ENCODE measurements at places on chromosomes 12 and 14.

GRCh38 chr14:83828406-83828805, 1701.5 kb upstream of the FLRT2 start:
- DNase-seq, result no peak

DNA sequence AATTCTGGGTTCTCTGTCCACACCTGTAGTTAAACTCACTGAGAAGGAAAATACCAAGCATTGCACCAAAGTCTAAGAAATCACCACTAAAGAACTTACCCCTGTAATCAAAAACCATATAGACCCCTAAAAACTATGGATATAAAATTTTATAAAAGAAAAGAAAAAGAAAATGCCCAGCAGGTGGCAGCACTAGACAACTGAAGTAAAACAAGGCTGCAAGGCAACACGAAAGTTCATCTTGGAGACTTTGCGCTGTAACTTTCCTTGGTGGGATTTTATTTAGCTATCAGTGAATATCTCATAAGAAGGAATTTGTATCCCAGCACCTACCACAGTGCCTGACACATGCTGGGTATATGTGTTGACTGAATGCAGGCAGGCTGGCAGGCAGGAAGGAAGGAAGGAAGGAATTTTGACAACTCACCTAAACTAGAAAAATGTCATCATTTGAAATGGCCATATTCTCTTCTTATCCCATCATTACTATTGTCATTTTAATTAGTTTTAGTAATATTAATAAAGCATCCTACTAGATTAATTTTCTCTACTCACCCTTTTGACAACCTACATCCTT, 68.2 kb upstream of the ETV6 start:
- peak; percentile 52 for DNase-seq

DNA sequence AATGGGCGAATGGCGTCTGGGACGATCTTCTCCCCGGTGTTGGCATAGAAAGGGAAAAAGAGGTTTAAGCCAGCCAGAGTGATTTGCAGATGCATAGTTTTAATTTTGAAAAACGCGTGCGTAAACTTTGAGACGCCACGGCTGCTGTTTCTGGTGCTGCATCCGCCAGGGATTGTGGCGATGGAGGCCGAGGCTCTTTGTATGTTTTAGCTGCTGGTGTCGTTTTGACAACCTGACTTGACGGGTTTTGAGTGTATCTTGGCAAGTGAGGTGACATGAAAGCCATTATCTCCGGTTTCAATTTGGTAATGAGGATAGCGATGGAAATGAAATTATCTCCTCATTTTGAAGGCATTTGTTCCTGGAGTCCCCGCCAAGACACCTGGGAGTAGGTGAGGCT, 1.6 kb downstream of the PTGDR start:
- no peak for DNase-seq

DNA sequence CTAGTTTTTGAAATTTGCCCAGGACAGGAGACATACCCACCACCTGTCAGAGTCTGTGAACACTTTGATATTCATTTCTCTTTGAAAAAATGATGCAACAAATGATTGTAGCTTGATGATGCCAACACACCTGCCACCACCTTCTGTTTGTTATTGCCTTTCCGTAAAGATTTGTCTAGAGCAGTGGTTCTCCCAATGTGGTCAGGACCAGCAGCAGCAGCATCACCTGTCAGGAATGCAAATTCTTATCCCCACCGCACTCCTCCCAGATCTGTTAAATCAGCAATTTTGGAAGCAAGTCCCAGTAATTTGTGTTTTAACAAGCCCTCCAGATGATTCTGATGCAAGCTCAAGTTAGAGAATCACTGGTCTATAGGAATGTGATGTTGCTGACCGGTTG, 9.9 kb downstream of the CCDC175 start:
- no peak for DNase-seq

DNA sequence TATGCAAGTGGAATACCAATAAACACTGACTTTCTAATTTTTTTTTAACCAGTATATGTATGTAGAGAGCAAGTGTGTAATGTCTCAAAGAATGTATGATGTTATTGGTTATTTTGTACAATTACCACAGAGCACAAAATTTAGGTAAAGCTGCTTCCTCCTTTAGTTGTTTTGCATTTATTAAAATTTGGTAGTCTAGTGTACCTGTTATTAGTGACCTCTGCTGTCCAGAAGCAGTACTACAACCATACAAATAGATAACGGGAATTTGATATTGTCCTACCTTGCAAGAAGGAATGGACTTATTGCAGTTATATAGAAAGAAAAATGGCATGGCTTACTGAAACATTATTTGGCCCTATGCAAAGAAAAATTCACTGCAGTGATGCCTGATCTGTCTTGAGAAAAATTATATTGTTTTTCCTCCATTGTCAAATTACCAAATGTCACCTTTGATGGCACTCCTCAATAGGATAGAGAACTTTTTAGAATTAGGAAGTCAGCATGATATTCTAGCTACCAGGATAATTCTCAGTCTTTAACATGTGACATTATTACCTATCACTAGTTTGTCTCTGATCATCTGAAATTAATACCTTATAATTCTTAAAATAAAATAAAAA, 153.9 kb upstream of the RMST start:
- DNase-seq, result peak; percentile 26

- peak; percentile 45 for DNase-seq
Observed at GRCh38 chr12:12779529-12779928, 5.9 kb upstream of the APOLD1 start.

DNA sequence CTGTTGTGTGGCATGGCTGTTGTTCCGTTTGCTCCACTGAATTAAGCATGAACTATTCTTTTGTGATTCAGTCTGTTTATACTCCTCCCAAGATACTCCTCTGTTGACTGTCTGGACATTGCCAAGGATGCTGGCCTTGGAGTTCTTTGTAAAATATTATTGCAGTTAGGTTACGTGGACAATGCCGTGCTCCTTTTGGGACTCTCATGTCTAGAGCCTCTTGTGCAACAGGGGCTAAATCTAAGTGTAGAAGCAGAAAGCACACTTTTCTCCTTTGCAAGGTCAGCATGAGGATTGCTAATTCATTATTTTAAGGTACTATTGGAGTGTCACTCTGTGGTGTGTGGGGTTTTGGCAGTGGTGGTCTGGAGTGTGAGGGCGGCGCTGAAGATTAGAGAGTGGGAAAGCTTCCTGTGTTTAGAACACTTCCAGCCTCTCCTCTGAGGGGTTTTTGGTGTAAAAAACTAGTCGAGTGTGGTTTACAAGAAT, 125.4 kb downstream of the SAMD4A start:
- DNase-seq, result no peak

- DNase-seq, result no peak
Observed at GRCh38 chr12:14930299-14930698, 8.0 kb downstream of the ERP27 start.

DNA sequence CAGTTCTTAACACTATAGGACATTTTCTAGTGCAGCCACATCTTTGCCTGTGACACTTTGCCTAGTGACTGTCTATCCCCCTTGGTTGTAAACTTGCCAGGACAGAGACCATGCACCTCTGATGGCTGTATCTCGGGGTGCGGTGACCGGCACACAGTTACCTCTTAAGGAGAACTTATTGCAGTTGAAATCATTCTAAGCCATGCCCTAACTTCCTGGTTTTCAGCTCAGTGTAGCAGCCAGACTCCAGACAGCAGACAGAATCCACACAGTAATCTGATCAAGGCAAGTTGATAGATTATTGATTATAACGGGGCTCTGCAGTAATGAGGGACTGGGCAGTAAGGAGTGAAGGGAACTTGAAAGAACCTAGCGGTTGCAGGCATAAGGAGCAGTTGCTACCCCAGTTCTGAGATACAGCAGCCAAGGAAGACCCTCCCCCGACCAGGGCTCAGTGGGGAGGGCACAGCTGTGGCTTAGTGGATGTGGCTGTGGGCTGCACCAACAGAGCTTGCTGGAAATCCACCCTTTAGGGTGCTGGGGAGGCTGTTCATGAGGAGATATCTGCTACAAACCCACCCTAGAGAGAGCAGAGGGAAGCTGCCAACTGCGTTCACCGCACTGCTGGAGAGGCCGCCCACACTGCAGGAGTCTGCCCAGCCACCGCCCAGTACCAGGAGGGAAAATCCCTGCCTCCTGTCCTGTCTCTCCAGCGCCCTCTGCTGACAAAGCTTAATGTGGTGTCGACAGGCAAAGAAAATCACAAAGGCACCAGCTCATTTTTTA, 58.2 kb upstream of the BEGAIN start:
- DNase-seq, result peak; percentile 91

DNA sequence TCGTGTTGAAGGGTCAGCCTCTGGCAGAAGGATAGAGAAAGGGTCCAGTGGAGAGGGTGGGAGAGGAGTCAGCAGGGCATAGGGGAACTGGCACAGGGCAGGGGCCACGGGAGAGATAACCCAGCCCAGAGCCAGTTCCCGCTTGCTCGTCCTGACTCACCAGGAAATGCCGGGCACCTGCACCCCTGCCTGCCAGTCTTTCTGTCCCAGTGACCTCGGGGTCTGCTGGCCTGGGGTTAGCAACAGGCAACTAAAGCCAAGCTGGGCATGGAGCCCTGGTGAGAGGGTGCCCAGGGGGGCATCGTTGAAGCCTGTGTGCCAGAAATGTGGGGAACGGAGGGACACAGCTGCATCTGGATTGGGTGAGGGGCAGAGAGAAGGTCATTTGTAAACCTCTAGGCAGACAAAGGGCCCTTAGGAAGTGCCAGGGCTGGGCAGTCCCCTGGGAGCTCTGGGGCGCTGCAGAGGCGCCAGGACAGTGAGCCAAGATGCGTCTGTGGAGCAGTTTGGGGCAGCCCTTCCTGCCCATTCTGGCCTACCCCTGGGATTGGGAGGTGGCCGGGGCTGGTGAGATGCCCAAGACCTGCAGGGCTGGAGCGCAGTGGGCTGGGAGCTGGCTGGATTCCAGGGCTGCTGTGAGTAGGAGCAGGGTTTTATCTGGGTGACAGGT, 5.5 kb downstream of the TNFAIP2 start:
- DNase-seq, result no peak

GRCh38 chr12:53221203-53222080, 10.6 kb downstream of the RARG start:
- peak; percentile 65 for DNase-seq

DNA sequence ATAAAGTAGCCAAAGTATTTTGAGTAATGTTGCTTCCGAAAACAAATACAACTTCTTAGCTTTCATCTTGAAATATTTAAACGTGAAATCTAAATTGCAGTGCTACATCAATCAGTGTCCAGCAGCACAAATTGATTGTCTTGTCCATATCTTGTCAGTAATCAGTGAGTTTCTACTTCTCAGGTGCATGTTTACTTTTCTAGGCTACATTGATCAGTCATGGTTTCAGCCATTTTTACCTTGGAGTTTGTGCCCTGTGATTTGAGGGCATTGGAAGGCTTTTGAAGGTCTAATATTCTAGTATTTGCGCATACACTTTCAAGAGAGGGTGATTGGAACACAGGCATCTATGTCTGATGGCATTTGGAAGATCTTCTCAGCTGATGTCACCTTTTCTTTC, 12.4 kb downstream of the RMST start:
- DNase-seq, result no peak

- DNase-seq, result no peak
Observed at GRCh38 chr12:109832541-109833306, 474 bp downstream of the TRPV4 start.

GRCh38 chr12:6424866-6425265, 19.9 kb upstream of the CD27 start:
- no peak for DNase-seq

- no peak for DNase-seq
Observed at GRCh38 chr12:37547611-37548010, 769.0 kb upstream of the ALG10B start.

DNA sequence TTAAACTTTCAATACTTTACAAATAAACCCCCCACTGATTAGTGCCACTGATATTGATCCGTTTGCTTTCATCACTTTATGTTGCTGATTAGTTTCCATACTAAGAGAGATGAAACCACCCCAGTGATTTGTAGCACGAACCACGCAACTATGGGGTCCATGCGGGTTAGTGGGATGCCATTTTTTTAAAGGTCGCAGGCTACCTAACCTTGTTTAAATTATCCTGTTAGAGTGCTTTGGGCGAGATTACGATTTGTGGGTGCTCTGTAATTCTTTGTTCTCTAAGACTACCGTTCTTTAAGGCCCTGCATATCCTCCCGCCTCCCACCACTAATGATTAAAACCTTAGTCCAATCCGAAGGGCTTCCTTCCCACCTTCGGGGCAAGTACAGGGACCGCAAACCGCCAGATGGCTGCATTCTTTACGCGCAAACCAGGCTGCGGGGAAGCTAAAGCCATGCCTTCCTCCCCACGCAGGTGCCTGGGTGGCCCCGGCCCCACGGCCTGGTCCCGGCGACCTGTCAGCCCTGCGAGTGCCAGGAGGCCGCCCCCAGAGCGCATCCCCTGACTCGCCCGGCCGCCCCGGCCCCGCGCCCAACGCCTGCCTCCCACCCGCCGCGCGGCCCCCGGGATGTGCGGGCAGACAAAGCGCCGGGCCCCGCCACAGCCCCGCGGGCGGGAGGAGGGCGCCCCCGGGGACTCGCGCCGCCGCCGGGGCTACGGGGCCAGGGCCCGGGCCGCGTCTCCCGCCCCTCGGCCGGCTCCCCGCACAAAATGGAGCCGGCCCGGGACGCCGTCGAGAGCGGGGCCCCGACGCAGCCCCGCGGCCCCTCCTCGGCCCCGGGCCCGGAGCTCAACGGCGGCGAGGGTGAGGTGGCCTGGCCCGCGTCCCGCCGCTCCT, 759 bp downstream of the NFYB start:
- peak; percentile 44 for DNase-seq

- no peak for DNase-seq
Observed at GRCh38 chr14:83867566-83868225, 1662.2 kb upstream of the FLRT2 start.

GRCh38 chr12:106633451-106633823, 50.6 kb downstream of the RFX4 start:
- no peak for DNase-seq

GRCh38 chr12:104402630-104403029, 54.1 kb upstream of the CHST11 start:
- DNase-seq, result no peak

- no peak for DNase-seq
Observed at GRCh38 chr12:26269562-26270284, 74.3 kb downstream of the SSPN start.

GRCh38 chr14:68548194-68549076, 244.4 kb downstream of the ZFP36L1 start:
- DNase-seq, result peak; percentile 88

DNA sequence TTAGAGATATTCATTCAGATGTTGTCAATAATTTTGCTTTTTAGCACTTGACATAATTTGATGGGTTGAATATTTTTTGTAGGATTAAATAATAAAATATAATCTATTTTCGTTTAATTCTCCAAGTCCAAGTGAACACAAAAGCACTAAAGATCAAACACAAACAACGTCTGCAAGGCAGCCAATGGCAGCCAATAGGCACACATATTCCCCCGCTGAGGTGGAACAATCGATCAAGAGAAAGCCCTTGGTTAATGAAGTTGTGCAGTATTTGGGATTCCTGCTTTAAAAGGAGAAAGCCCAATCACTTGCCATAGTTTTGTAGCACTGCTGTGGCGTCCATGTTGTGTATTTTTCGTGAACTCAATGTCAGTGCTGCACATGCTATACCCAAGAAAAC, 1.5 kb downstream of the DHRS7 start:
- no peak for DNase-seq

- DNase-seq, result no peak
Observed at GRCh38 chr12:51601241-51601640, 10.2 kb downstream of the SCN8A start.

GRCh38 chr12:71661977-71662530, 1.6 kb downstream of the ZFC3H1 start:
- peak; percentile 10 for DNase-seq

Measured in AG08395 (cell line).